ENCODE measurements at places on chromosomes 5 and 9.

DNA sequence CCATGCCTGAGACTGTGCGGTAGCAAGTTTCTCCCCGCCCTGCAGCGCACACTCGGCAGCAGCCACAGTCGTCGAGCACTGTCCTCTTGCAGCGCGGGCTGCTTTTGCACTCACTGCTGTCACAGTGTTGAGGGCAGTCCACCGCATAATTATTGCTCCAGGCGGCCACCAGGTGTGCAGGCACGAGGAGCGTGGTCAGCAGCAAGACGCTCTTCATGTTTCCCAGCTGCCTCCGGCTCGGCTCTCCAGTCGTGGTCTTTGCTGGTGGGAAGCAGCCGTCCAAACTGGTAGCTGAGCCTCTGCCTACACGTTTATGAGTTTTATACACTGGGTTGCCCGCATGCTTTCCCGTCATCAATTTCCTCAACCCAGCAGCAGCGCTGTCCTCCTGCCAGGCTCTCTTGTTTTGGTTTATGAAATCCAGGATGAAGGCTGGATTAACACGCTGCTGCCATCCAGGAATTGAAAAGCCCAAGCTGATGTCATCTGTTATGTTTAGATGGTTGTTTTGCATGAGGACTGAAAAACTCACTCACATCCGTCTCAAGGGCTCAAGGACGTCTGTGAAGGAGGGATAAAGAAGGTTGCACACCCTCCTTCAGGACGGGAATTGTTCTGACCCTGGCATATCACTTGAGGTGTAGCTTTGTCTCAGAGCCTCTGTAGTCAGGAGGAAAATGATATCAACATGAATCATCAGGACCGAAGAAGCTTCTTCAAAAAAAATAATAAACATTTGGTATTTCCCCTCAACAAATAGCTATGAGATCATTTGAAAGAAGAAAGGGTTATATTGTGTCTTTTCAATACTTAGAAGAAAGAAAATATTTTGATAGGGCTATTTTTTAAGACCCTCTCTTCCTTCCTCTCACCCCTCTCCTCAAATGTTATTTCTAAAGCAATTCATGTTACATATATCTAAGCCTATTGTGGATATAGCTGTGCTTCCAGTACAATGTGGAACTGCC lies at the start of gene ESM1:
ESM1 (minus strand) TSS at position 293 of the 968 bp plus-strand sequence; CDS start at position 217, 76 bp downstream.
- DNase-seq, result peak; percentile 52

DNA sequence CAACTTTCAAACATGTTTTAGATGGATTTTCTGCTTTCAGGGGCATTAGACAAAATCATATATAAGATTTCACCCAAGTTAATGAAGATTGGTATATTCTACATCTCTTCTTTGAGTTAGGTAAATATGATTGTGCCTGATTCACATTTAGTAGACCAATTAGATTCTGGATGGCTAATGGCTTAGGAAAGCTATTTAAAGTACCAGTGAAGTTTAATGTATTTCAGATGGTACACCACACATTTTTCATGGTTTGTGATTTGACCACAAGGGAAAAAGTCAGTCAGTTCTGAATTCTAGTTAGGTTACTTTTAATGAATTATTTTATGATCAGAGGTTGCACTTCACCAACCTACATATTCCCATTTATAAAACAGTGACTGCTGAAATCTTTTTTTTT lies 409.7 kb downstream of the ADGRV1 start:
- peak; percentile 62 for DNase-seq

DNA sequence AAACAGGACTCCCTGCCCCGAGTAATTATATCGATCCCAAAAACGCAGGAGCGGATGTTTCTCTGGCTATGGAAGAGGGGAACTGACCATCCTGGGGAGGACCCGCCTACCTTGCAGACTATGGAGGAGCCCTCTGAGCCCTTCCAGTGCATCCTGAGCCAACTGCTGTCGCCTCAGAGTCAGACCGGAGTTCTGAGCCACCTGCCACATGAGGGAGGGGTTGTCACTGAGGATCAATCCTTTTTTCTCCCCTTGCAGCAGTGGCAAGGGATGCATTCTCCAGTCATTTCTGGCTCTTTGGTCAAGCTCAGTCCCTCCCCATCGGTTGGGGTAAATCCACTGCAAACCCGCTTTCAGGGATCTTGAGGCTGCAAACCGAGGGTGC lies 709 bp downstream of the FANCG start:
- no peak for DNase-seq

DNA sequence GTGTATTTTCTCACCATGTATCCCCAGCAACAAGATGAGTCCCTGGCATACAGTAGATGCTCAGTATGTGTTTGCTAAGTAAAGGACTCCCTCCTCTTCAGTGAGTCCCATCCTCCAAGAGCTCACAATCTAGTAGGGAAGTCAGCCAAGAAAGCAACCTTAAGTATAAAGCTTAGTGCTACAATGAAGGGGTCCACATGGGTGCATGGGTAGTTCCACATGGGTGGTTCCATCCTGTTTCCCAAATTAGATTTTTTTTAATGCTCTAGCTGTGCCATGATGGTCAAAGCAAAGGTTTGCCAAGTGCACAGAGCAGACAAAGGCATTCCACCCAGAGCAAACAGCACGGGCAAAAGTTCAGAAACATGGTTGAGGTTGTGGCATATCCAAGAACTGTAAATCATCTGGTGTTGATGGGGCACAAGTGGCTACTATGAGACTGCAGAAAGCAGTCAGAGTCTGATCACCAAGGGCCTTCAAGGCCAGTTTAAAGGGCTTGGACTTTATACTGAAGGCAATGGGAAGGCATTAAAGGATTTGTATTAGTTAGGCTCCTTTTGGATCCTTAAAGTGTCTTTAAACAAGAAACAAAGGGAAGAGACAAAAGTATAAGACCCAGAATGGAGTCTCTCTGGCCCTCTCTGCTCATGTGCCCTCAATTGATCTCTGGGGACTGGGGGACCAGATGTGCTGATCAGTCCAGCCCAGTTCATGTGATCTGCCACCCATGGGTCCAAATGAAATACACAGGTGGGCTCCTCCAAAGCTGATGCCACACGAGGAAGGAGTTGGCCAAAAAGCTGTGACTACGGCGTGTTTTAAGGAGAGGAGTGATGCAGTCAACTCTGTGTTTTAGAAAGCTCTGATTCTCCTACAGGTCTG lies 9.0 kb upstream of the CPLX2 start:
- DNase-seq, result no peak

GRCh38 chr5:150508277-150508640 lies 328 bp downstream of the NDST1 start:
- no peak for DNase-seq

DNA sequence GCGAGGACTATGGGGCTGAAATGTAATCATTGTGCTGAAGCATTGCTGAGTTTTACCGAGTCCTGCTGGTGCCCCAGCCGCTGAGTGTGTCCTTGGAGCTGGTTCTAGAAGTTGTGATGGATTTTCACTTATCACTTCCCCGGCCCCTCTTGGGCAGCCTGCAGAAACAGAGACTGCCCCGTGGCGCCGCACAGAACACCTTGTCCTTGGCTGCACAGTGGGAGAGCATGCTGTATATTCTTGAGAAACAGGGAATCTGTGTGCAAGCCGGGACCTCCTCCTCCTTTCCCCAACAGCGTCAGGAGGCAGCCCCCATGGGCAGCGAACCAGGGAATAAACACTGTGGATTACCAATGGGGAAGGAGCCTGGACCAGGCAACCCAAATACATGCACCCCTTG lies 90.6 kb upstream of the RUFY1 start:
- DNase-seq, result no peak

- DNase-seq, result peak; percentile 74
These were observed 174.6 kb upstream of the IL12B start for GRCh38 chr5:159504857-159505304.

- no peak for DNase-seq
These were observed 8.6 kb upstream of the ZNF169 start for GRCh38 chr9:94250456-94250855.

DNA sequence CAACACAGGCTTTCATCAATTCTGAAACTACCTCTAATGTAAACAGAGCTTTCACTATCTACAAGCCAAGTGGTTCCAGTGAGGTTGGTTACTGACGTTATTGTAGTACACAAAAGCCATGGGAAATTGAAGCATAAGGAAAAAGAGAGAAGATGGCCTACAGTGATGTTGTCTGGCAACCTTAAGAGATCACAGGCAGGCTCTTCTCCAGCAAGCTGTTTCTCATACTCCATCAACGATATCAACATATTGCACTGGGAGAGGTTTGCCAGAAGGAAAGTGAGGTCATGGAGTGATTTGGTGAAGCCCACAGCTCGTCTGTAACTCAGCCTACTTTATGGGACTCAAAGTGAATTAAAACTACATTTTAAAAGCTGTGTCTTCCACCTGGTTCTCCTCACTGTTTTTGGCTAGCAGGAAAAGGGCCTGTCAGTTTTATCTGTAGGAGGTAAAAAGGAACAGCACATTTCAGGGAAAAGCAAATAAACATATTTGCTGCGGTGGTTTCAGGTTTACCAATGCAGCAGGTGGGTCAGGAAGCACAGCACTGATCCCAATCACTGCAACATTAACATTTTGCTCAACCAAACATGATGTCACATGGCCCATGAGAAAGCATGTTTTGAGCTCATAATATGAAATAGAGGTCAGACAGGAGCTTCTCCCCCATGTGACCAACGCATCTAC lies 72.9 kb downstream of the ARSB start:
- DNase-seq, result no peak

GRCh38 chr5:142857405-142857804 lies 87.2 kb downstream of the ARHGAP26 start:
- DNase-seq, result no peak

DNA sequence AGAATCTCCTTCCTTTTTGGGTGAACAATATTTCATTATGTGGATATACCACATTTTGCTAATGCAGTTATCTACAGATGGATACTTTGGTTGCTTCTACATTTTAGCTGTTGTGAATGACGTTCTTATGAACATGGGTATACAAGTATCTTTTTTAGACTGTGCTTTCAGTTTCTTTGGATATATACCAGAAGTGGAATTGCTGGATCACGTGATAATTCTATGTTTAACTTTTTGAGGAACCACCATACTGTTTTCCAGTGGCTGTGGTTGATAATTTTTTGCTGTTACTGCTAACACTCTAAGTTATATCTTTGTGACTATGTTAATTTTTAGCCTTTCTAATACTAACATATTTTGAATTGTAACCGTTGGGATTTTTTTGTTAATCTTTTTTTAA lies 12.5 kb downstream of the WDR70 start:
- no peak for DNase-seq

DNA sequence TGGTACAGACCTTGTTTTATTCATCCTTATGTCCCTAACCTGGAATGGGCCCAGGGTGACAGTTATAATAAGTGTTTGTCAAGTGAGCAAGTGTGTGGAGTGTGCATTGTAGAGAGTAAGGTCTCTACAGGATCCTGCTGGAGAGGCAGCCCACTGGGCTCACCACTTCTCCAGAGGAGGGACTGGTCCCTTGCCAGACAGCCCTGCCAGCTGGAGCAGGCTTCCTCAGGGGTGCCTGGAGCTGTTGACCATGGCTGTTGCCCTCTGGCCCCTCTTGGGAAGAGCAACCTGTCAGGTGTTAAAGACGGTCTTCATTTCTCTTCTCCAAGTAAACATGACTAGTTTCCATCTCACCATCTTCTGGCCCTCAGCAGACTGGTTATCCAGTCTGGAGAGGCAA lies 20.0 kb downstream of the IRF1 start:
- DNase-seq, result no peak

DNA sequence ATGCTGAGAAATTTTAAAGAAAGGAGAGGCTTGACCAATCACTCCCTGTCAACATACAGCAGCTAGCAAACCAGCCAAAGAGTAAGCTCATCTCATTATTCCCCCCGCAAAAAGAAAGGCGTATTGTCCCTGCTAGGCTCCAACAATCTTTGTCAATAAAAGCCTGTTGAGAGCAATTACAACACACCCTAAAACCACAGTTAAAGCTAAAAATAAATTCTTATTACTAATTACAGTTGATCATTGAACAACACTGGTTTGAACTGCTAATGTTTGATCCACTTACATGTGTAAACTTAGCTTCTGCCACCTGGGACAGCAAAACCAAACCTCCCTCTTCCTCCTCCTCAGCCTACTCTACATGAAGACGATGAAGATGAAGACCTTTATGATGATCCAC lies 151.2 kb downstream of the TSSK1B start:
- DNase-seq, result no peak

GRCh38 chr9:100217536-100217935 lies 118.5 kb downstream of the INVS start:
- DNase-seq, result no peak

DNA sequence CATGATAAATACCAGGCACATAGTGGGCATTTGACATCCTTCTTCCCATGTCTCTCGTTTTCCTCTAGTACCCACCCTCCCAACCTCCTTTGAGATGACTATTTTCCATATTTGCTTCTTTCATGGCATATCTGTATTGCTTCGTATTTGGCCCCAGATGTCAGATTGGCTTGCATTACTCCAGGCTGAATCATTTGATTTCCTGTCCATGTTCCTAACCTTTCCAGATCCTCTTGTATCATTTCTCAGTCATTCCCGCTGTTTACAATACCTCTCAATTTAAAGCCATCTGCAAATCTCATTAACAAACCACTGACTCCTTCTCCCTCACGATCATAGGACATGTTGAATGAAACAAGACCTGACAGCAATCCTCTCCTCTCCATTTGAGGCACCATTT lies 19.9 kb downstream of the MTX3 start:
- DNase-seq, result peak; percentile 64

DNA sequence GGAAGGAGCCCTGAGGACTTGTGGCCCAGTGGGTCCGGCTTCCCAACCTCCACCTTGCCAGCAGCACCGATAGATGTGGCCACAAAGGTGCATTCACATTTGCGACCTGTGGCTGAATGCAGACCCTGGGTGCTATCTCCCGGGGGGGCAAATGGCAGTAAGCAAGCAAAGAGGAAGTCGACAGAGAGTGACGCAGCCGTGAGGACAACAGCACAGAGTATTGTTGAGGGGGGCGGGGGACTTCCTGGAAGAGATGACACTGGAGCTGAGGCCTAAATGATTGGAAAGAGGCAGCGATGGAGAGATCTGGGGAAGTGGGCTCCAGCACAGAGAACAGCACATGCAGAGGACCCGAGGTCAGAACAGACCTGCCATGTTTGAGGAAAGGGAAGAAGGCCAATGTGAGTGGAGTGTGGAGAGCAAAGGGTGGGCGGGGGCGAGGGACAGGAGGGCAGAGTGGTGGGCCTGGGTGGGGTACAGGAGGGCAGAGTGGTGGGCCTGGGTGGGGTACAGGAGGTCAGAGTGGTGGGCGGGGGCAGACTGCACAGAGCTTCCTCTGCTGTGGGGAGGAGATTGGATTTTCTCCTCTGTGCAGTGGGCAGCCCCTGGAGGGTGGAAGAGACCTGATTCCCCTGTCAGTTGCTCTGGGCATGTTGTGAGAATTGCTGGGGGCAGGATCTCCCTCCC lies 42.6 kb downstream of the ADAMTS2 start:
- no peak for DNase-seq

DNA sequence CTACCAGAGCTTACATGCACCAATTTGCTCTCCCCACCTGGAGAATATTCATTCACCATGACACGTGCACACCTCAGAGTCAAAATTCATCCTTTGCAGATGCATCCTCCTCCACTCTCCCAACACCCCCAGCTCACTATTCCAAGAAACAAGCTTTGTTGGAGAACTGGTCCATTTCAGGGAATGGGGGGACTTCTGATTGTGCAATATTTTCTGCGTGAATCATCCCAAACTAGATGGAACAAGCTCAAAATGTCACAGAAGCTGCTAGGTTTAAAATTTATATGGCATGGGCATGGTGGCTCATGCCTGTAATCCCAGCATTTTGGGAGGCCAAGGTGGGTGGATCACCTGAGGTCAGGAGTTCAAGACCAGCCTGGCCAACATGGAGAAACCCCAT lies 3.6 kb downstream of the GLDC start:
- no peak for DNase-seq

- peak; percentile 85 for DNase-seq
These were observed 1.7 kb downstream of the FST start for GRCh38 chr5:53481887-53482716.

GRCh38 chr5:77560677-77561263 lies 68.7 kb upstream of the WDR41 start:
- DNase-seq, result peak; percentile 68
